ENCODE measurements at places on chromosomes 2 and 18.

DNA sequence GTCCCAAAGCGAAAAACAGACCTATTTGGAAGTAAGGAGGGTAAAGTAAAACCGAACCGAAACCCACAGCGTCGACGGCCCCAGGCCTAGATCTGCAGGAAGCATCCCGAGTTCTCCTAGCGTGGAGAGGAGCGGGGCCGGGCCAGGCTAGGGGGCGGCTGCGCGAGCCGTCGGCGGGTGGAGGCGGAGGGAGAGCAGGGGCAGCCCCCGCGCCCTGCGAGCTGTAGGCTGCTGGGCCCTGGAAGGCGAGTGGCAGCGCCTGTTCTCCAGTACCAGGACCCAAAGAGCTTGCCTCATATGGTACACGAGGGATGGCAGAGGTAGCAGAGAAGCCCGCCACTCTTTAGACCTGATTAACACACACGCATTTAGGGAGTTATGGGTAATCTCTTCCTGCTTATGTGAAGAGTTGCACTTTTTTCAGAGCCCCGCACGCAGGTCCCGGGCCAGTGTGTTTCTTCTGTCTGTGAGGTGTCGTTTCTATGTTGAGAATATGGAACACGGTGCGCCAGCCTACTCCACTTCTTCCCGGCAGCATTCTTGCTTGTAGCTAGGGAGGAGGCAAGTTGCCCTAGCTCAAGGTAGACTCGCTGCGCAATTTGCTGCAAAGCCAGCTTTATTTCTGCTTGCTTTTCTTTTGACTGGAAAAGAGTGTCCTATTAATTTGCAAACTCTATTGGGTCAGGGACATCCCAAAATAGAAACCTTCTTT is 71.1 kb downstream of the ARHGEF33 start:
- DNase-seq = no peak

GRCh38 chr2:242051463-242051862 is 181.9 kb downstream of the RTP5 start:
- no peak for DNase-seq

DNA sequence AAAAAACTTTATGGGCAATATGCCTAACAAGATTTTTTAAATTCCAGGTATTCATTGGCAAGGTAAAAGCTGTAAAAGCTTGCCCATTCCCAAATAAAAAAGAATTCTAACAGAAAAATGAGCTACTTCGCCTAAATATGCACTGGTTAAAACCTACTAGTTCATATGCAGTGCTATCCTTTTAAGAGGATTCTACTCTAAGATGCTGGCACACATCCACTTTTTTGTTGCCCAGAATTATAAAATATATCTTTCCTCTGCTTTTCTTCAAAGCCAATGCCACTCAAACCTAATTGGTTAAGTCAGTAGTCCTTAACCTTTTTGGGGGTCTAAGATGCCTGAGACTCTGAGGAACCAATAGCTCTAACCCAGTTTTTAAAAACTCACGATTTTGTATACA is 3.2 kb downstream of the XPO1 start:
- DNase-seq = peak; percentile 15

DNA sequence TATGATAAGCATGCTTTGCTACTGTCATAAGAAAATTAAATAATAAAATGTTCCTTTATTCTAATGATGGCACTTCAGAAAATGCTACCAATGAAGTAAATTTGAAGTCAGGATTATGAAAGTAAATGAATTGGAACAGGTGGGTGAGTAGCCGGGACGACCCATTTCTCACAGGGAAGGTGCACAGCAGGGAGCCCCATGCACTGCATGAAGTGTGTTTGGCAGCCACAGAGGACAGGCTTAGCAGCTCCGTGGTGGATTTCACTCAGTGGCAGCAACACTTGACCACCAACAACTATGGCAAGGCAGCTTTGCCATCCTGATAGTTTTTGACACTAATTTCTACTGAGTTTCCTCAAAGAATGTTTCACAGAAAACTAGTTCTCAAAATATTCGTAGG is 146.3 kb downstream of the ATL2 start:
- DNase-seq = no peak

DNA sequence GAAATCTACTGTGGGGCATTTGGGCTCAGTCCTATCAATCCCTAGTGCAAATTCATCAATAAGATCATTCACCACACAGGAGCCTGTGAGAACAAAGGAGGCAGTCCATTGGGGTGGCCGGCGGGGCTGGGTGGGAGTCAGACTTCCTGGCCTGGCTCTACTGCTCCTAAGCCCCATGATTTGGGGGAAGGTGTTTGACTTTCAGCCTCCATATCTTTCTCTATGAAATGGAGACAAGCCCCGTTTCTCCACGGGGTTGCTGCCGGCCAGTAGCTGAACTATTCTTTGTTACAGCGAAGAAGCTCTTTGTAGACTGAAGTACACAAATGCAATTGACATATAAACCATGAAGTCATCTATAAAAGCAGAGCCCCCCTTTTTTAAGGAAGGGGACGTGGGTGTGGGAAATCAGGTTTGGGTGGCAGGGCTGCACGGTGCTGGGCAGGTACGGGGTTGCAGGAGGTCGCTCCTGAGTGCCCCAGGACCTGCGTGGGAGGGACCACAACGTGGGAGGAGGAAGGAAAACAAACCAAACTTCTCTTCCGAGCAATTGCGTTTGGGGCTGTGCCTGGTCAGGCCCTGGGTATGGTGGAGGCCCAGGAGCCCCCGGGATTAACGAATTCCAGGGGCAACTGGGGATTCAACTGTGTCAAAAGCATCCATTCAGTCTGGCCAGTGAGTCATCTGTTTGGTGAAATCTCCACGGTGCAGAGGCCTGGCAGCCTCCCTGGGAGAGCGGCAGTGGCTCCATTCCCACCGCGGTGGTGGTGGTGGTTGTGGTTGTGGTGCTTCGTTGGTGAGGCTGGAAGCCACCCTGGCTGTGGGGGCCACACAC is 18.2 kb downstream of the FBLN7 start:
- peak; percentile 53 for DNase-seq

Data from cardiac fibroblast (primary cell).